Sigmoid colon (tissue), 7 donors: ENCODE measurements at places on chromosomes 1 and 21. TPM values are rescaled to one million over a fixed set of nuclear protein-coding genes. Genes with fewer than 3 reads are reported as not detected.

CENPL gene
- 4.9 TPM for total RNA-seq

CLCA1 gene
- total RNA-seq = 0.83 TPM

- DNase-seq = no peak
Observed at GRCh38 chr1:94124538-94124937, 3.6 kb upstream of the ABCA4 start.

DNA sequence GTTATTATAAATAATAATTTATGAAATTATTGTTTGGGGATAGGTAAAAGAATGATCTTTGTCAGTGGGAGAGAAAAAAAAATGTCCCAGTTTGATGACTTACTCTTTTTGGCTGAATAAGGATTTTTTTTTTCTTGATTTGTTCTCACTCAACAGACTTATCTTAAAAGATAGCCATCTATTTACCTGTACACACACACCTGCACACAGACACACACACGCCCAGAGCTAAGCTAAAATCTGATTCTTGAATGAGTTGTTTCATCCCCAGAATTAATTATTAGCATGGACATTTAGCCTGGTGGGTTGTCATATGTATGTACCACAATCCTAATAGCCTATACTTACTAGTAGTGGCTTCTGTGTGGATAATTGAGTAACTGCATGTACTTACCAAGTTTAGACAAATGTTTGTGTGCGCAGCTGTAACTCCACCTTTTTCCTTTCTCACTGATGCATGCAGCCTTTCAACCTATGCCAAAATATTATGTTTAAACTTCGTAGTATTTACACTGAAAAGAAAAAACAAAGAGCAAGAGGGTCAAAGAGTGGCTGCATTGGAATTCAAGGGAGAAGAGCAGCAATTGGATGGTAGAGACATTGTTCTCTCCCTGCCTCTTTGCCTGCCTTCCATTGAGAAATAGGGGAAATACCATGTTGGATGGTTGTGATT, 174.3 kb downstream of the ADGRL2 start:
- no peak for DNase-seq

GRCh38 chr1:198671136-198671535, 32.3 kb downstream of the PTPRC start:
- no peak for DNase-seq

GRCh38 chr1:83846138-83846537, 152.8 kb downstream of the TTLL7 start:
- DNase-seq = no peak

- no peak for DNase-seq
Observed at GRCh38 chr1:43931711-43932660, 1.6 kb upstream of the ARTN start.
